ENCODE measurements at places on chromosomes 16 and 17. TPM values are rescaled to one million over a fixed set of nuclear protein-coding genes. Genes with fewer than 3 reads are reported as not detected.

SPNS3 gene
- 0.48 TPM for polyA plus RNA-seq

GSG1L gene
- 2.0 TPM for polyA plus RNA-seq

GUCY2D gene
- polyA plus RNA-seq: 0.15 TPM

FGF11 gene
- 5.3 TPM for polyA plus RNA-seq

DNA sequence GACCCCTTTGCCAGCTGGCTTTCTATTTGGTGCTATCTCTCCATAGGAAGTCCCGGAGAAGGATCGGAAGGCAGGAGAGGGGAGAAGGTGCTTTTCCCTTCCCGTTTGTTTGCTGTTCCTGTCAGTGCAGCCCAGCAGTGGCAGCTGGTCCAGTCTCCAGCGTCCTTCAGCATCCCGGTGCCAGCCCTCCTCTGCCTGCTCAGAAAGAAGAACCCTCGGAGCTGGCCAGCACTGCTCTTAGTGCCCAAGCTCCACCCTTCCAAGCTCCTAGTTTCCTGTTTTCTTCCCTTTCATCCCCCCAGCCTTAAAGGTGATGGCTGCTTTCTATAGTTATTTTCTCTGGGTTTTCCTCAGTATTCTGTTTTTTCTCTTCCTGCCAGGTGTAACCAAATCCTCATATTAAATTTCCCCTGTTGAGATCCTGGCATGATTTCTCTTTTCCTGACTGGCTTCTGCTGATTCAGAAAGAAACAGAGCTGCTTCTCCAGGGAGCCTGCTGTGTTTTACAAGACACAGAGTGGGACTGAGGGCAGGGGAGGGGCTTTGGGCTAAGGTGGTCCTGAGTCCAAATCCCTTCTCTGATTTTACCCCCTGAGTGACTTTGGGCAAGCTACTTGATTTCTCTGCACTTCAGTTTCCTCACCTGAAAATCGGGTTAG lies 186.8 kb downstream of the COPRS start:
- DNase-seq: no peak

GRCh38 chr17:81842725-81843504 lies 8.1 kb upstream of the PPP1R27 start:
- DNase-seq: no peak

GRCh38 chr17:79991924-79992648 lies 43.6 kb downstream of the TBC1D16 start:
- DNase-seq: peak; percentile 56

GRCh38 chr17:55285340-55286301 lies 20.9 kb downstream of the HLF start:
- peak; percentile 95 for DNase-seq

DNA sequence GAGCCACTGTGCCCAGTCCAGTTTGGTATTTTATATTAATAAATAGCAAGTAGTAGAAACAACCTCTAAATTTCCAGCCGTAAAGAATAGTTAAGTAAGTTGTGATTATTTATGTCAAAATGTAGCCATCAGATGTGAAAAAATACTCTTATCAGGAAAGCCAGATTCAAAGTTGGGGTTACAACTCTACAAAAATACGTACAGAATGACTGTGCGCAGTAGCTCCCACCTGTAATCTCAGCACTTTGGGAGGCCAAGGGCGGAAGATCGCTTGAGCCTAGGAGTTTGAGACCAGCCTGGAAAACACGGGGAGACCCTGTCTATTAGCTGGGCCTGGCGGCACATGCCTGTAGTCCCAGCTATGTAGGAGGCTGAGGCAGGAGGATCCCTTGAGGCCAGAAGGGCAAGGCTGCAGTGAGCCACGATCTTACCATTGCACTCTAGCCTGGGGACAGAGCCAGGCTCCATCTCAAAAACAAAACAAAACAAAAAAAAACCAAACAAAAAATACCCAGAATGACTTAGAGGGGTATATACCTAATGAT lies 1.7 kb downstream of the PDP2 start:
- DNase-seq: no peak

- DNase-seq: no peak
Measured at GRCh38 chr17:59365383-59365981, 34.0 kb downstream of the YPEL2 start.

GRCh38 chr17:34412534-34412933 lies 49.5 kb upstream of the CCL1 start:
- no peak for DNase-seq

DNA sequence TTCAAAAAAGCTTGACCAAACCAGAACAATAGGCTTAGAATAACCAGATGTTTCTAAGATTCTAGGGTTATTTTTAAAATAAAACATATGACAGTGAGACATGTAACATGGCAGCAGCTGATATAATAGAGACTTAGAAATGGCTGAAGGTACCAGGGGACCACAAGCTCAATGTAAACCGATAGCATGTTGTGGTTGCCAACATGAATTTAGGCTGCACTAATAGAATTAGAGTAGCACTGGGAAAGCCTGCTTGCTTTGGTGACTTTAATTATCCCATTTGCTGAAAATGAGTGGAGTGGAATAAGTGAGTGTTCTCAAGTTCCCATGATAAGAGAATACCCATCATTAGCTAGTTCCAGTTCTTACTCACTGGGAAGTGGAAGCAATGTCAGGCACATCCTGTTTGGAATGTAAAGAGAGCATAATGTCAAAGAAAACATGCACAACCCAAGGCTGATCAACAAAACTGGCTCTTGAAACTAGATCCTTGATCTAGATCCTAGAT lies 621.2 kb upstream of the CDH5 start:
- DNase-seq: no peak

GRCh38 chr16:17776888-17777287 lies 306.1 kb upstream of the XYLT1 start:
- DNase-seq: no peak

GRCh38 chr16:20903899-20904506 lies 3.4 kb downstream of the LYRM1 start:
- DNase-seq: no peak

- no peak for DNase-seq
Measured at GRCh38 chr16:67509016-67509415, 19.6 kb upstream of the RIPOR1 start.

DNA sequence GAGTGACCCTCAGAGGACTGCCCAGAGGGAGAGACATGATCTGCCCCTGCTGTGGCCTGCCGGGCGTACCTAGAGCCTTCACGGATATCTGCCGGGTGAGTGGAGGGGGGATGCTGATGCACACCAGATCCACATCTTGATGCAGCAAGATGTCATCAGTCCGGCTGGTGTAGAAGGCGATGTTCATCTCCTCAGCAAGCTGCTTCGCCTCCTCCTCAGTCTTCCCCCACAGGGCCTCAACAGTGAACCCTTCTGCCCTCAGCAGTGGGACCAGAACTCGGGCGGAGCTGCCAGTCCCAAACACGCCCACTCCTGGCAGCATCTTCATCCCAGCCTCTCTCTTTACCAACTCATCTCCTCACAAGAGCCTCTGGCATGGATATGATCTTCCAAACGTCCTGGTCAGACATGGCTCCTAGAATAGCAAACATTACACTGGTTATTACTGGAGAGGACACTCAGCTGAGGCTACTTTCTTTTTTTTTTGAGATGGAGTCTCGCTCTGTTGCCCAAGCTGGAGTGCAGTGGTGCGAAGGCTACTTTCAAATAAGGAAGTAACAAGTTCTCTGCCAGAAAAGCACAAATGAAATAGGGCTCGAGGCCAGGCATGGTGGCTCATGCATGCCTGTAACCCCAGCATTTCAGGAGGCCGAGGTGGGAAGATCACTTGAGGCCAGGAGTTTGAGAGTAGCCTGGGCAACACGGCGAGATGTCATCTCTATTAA lies 18.9 kb downstream of the C16orf86 start:
- no peak for DNase-seq

DNA sequence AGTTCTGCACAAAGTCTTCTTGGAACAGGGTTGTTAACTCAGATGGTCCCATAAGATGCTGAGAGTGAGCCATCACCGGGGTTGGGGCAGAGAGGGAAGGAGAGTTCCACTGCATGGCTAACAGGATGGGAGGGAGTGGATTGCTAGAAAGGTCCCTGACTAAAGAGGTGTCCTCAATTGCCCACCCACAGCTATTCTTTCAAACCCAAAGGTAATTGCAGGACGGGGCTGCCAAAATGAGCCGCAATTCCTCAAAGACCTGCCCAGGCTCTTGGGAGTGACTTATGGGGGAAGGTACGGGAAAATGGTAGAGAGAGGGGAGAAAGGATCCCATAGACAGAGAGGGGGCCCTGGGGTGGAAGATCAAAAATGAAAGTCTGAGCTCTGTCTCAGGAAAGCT lies 60.4 kb downstream of the DYNLRB2 start:
- DNase-seq: no peak

GRCh38 chr16:57572978-57573728 lies 30.7 kb downstream of the ADGRG5 start:
- DNase-seq: no peak

DNA sequence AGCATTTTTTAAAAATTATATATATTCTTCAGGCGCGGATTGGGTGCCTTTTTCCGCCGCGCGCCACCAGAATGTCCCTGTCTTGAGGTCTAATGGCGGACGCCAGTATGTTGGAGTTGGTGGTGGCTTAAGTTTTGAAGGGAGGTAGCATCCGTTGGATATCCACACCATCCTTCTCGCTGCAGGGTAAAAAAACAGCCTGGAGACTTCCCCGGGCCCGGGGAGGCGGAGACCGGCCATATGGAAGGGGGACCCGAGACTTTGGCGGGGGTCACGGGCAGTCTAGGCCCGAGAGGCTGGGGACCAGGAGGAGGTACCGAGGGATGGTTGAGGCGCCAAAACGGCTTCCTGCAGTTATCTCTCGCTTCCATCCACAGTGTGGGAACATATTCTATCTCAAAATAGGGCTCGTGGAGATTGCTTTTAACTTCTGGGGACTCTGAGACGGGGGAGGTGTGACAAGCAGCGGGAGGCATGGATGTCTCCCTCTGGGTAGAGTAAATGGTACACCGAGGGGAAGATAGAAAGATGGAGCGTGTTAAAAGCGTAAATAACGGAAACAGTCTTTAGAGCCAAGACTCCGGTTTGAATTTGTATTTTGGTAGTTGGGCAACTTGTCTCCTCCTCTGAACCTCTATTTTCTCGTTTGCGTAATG lies at the start of gene SF3B3:
Gene SF3B3 (plus strand): TSS at position 74 of the 656 bp plus-strand sequence. CDS start 2,841 bp downstream, outside the sequence.
- no peak for DNase-seq

DNA sequence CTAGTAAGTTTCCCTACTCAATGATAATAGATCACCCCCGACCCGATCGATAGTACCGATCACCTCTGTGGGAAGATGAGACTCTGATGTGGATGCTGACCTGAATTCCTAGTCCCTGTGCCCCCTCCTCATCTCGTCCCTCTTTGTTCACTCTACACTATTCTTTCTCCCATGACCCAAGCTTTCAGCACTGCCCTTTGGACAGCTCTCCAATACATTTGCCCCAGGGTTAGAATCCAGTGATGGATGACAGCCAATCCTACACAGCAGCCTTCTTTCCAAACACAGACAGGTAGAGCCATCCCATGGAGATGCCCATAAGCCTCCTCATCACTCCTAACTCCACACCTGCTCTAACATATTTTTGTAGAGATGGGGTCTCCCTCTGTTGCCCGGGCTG lies 141.1 kb downstream of the GSG1L start:
- DNase-seq: no peak

DNA sequence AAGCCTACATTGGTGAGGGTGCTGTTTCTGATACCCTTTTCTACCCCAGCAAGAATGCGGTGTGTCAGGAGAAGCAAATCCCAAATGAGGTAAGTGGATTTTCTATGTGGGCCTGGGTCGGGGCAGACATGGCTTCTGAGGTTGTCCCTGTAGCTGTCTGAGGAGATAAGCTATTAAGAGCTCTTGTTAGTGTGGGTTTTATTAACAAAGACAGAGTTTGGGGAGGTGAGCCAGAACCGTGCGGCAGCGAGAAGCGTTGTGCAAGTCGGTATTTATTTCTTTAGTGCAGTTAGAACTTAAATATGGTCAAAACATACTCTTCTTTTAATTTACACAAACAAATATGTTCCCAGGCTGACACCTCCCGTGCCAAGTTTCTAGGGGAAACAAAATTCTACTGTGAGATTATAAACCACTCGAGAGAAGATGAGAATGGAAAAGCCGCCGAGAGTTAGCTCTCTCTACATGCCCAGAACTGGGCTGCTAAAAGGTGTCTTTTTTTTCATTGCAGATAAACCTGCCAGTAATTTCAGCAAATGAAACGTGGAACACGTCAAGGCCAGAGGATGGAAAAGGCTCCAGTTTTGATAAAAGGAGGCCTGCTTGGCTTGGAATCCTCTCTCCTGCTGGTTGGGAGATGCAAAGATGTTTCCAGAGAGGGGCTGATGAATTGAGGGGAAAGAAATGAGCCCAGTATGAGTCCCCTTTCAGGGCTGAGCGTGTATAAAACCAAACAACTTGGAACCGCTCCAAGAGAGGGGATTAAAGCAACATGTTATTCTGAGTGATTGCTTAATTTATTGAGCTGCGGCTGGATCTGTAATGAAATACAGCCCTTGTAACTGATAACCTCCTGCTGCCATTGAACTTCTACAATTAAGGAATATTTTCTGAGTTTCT lies 254.6 kb downstream of the MRTFB start:
- no peak for DNase-seq

- no peak for DNase-seq
Measured at GRCh38 chr17:48619826-48620449, 4.8 kb upstream of the HOXB8 start.

Measured in muscle of arm (tissue), 14 donors.